ENCODE measurements at places on chromosomes 1 and 21.

DNA sequence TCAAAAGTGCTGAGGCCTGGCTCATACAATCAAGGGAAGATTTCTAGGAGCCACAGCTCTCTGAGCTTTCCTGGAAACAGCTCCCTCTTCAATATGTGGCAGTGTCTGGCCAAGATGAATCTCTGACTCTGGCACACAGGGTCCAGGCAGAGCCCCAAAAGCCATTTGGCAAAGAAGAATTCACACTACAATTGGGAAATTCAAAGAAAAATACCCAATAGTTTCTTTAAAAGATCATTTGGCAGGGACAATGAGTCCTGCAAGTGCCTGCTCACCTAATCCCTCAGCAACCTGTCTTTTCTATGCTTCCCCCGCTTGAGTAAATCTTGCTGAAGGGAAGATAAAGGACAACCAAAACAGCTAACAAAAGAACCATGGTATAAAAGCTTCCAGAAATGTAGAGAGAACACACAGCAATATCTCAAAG lies 124.6 kb downstream of the TGFBR3 start:
- DNase-seq: no peak

DNA sequence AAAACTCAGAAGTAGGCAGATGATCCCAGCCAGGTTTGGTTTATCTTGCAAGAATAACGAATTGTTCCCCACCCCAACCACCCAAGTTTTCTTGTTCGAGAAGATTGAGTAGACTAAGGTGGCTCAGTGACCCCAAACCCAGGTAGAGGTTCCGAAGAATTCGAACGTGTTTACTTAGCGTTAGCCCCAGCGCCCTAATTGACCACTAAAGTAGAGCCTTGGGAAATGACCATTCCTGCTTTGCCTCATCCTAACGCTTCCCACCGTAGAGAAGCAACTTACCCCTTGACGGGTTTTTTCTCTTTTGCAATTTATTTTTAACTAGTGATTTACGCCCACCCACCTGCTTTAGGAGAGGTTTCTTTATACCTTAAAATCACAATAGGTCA lies 870 bp downstream of the FBXO28 start:
- no peak for DNase-seq

DNA sequence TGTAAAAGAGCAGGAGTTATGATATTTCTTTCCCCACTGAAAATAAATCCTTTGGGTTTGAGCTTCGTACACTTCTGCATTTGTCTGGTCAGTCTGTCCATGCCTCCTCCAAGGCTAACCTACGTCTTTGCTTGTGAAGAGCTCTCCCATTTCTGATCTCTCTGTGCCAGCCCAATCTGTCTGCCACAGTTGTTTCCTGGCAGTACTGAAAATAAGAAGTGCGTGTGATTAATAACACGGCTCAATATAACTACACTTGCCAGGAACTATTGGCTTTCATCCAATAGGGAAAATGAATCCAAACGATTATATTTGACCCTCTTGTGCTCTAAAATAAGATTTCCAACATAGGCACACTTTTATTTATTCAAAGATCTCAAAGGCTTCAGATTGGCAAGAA lies 19.2 kb upstream of the COL24A1 start:
- DNase-seq: no peak

DNA sequence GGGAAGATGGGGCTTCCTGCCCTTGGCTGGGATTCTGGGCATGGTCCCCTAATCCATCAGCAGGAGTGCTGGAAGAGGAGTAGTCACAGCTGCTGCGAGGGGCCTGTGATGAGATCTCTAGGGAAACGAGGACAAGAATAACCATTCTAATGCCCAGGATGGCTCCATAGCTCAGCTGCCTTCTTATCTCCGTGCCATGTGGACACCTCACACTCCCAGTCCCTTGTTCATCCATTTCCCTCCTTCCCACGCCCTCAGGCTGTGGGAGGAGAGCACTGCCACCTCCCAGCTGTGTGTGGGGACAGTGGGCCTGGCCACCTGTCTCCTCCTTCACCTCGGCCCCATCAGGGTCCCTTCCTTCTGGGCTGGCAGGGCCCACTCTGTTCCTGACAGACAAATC lies 16.1 kb upstream of the ETV3 start:
- no peak for DNase-seq

DNA sequence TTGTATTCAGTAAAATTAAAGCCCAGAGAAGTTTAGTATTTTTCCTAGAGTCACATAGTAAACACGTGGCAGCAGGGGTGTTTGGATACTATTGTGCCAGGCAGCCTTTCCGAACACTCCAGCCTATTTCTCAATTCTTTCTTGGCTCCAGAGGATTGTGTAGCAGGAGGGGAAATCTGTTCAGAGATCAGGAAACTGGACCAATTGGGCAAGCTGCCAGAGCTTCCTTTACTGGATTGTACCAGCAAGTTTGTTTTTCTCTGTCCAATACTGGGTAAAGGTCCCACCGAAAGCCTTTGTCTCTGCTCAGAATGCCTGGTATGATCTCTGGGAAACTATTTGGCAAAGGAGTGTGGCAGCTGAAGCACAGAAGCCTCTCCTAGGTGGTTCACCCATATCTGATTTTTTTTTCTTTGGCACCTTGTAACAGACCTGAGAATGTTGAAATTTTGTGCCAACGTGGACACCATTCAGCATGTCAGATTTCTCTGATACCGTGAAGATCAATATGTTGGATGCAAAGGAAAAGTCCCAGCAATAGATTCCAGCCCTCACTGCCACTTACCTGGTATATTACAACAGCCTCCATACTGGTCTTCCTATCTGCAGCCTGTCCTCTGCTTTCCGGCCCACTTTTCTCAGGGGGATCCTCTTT lies 126.2 kb downstream of the FGGY start:
- DNase-seq: no peak

- no peak for DNase-seq
Observed at GRCh38 chr1:178620584-178621475, 104.2 kb upstream of the RALGPS2 start.

DNA sequence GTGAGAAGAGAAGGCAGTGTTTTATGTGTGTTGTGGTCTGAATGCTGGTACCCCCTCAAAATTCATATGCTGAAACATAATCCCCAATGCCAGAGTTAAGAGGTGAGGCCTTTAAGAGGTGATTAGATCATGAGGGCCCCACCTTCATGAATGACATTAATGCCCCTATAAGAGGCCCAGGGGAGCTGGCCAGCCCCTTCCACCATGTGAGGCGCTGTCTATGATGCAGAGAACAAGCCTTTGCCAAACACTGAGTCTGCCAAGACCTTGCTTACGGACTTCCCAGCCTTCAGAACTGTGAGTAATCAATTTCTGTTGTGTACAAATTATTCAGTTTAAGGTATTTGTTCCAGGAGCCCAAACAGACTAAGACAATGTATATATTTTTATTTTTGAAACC lies 20.2 kb downstream of the CAPZB start:
- no peak for DNase-seq

DNA sequence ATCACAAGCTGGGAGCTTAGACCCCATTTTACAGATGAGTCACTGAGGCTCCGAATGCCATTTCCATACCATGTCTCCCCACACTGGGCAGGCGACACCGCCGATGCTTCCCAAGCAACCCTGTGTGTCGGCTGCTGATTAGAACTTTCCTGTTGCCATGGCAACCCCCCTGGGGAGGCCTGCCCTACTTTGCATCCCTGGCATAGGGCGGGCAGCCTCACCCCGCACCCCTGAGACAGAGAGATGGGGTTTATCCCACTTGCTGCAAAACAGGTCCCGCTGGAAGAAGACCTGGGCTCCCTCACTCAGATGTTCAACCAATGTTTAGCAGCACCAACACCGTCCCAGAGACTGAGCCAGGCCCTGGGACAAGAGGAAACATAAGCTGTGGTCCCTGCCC lies 81.5 kb downstream of the CAMK2N1 start:
- DNase-seq: no peak

DNA sequence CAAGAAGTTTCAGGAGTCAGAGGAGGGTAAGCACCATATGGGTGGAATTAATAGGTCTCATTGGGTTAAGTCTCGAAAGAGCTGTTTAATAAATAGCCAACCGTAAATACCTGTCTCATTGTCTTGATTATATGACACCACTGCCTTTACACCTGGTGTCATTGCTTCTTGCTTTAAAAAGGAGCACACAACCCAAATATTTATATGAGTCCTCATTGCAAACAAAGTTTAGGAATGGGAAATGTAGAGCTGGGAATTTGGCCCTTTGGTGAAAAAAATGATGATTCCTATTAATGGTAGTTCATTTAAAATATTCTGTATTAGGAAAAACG lies 2.1 kb downstream of the BACH1 start:
- no peak for DNase-seq

DNA sequence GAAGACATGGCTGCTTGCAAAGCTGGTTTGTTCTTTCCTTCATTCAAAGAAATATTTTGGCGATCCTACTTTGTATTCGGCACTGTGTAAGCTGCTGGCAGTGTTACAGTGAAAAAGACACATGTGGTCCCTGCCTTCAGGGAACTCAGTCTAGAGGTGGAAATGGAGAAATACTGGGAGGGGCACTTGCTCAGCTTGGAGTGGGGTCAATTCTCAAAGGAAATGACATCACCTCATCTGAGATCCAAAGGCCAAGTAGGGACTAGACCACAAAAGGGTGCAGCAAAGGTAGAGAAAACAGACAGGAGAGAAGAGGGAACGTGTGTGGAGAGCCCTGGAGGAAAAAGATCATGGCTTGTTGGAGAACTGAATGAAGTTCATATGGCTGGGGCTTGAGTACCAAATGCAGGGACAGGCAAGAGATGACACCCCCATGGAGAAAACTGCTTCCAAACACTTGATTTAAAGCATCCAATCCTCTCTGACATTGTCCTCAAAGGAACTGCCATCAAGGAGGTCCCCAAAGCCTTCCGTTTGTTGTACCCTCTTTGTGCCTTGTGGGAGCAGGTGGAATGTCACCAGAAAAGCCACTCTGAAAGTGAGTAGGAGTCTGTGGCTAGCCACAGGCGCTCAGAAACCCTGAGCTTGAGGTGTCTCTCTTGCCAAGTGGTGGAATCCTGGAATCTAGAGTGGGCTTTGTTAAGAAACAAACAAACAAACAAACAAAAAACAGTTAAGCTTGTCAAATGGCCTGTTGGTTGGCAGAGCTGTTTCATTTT lies 48.3 kb upstream of the TDRD10 start:
- DNase-seq: no peak

DNA sequence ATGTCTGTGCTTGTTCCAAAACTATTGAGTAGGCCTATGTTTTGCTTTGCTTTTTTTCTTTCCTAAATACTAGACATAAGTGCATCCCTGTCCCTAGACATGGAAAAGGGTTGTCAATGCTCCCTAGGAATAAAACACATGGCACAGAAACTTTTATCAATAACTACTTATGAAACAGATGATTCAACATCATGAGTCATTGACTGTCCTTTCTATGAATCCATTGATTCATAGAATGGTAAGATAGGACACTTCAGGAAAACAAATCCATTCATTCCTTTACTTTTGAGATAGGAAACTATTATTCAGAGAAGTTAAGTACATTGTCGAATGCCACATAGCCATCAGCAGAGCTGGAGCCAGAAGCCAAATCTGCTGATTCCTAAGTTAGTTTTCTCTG lies 147.5 kb downstream of the TSEN15 start:
- DNase-seq: no peak

GRCh38 chr1:229363723-229364122 lies 20.9 kb upstream of the CCSAP start:
- DNase-seq: no peak

GRCh38 chr1:58762806-58763205 lies 21.0 kb downstream of the JUN start:
- DNase-seq: no peak

DNA sequence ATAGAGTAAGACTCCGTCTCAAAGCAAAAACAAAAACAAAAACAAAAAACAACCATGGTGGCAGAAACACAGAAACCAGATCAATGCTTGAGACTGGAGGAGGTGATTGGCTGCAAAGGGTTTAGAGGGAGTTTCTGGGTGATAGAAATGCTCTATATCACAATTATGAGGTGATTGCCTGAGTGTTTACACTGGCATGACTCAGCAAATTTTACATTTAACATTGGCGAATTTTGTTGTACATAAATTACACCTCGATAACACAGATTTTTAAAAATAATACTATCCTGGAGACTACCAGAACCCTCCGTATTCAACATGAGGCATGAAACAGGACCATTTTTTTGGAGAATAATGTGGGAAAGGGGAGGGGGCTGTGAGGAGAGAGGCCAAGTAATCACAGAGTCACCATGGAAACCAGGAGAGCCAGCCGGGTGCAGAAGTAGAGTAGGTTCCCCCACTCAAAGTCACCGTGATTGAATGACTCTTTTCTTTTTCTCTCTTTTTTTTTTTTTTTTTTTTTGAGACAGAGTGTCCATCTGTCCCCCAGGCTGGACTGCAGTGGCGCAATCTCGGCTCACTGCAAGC lies 24.3 kb downstream of the HEYL start:
- DNase-seq: no peak

DNA sequence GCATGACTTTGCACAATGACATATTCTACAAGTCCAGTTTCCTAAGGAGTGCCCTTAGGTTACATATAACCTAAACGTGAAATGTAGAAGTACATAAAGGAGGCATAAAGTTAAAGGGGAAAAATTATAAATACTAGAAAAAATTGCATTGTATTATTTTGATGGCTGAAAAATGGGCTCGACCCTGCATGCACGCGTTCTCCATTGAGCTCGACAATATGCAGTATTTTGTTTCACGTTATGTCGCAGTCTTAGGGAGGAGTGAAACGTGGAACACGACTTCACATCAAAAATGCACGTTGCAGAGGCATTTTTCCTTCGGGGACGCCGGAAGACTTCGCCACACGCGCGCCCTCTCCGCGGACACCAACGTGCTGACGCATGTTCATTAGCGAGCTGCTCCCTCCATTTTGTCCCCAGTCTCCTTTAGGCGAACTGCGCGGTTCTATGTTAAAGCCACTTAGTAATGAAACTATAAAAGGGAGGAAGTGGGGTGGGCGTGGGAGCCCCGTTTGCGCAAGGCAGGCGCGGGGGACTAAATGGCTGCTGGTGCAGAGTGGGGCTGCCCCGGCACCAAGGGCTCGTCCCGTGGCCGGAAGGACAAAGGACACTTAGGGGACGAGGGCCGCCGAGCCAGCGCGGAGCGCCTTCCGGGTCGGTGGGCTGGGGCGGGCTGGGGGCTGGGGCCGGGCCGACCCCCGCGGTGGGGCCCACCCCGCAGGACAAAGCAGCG lies 749 bp upstream of the COX20 start:
- DNase-seq: peak; percentile 74

DNA sequence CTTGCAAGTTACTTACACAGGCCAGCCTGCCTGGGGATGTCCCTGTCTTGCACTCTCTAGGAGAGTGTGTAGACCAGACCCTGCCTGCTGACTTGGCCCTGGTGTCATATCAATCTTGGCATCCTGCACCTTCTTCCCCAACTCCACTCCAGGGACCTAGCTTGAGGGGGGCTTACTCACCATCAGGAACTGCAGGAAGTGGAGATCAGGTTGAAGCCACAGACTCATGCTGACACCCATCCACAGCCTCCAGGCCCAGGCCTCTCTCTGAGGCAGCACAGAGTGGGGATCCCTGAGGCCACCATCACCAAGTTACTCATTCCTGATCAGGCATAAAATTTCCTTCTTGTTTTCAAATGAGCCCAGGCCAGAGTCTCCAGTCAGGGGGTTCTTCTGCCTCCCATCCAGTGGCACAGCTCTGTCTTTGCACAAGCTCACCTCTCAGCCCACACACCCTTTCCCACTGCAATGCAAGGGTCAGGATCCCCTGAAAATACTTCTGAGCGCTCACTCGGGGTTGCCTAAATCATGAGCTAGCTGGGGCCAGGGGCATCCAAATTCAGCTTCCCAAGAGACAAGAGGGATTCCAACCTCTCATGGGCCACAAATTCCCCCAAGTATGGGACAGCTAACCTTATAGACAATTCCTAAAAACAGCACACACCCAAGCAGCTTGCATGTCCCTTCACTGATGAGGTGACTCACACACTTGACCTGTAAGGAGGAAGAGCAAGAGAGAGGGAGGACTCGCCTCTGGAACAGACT lies 33.5 kb downstream of the CSMD2 start:
- DNase-seq: no peak
